ENCODE measurements at places on chromosomes 5 and 9.
A peak's percentile ranks its signal among the peaks of the same experiment; 100 is the strongest.

DNA sequence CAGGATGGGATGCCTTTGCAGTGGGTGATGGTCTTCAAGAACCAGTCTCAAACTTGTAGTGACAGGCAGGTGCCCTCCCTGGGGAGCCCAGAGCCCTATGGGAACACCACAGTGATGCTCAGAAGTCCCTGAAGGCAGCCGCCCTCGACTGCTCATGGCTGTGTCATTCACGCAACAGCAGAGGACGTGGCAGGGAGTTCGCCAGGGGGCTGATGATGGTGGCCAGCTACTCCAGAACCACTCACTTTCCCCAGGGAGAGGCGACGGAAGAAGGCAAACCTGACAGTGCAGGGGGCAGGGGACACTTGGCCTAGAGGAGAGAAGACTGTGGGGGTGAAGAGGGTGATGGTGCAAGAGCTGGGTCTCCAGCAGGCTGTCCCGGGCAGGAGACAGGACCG is 4.0 kb downstream of the IL13 start:
- DNase-seq: no peak

DNA sequence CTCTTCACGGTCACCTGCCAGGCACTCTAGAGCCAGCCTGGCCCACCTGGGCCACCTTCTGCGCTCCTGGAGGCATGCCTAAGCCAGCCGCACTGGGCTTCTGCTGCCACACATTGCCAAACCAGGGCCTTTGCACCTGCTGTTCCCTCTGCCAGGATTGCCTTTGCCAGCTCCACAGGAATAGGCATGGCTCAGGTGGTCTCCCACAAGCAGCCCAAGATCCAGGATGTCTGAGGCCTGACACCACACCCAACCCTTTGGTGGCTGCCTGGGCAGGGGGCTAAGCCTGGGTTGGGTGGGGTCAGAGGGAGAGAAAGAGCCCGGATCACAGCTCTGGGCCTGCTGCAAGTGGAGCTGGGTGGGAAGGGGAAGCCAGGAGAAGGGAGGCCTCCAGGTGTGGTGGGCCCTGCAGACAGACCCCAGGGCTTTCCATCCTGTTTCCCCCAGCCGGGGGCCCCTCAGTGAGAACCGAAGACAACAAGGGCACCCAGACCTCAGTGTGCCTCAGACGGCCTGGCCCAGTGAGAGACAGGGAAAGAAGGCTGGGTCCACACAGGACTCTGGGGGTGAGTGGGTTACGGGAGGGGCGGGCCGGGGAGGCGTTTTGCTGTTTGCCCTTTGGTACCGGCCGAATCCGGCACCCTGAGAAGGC is 672 bp upstream of the SUSD3 start:
- no peak for DNase-seq

DNA sequence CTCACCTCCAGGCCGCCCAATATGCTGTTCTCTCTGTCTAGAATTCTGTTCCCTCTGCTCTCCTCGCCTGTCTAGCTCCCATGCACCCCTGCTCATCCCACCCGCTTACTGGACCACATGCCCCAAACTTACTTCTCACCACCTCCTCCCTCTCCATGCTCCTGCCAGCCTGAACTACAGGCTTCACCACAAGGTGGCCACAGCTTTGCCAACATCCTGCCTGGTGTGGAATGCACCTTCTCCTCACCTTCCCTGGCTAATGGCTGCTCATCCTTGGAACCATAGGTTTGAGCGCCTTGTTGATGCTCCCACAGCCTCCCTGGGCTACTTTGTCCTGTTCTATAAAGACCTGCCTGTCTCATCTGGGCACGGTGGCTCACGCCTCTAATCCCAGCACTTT is 9.6 kb downstream of the LAMC3 start:
- no peak for DNase-seq

- DNase-seq: no peak
Observed at GRCh38 chr5:95946451-95946850, 15.2 kb downstream of the ELL2 start.

DNA sequence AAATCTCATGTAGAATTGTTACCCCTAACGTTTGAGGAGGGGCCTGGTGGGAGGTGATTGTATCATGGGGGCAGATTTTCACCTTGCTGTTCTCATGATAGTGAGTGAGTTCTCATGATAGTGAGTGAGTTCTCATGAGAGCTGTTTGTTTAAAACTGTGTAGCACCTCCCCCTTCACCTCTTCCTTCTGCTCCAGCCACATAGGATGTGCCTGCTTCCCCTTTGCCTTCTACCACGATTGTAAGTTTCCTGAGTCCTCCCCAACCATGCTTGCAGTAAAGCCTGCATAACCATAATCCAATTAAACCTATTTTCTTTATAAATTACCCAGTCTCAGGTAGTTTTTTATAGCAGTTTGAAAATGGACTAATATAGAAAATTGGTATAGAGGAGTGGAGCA is 1783.7 kb upstream of the CDH9 start:
- no peak for DNase-seq

DNA sequence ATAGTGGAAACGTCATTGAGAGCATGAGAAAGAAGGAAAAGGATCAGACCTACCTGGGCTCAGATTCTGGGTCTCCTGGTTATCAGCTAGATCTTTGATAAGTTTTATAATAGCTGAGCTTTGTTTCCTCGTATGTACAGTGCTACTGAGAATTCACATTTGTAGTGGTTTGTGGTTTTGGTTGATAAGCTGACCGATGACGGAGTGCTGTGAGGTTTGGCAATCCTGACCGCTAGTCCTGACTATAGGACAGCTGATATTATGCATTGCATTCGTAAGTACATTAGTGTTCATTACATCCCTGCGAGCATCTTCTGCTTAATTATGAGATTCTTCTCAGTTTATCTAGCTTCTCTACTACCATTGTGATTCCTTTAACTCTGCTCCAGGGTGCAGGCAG is 190.7 kb upstream of the SLC27A6 start:
- no peak for DNase-seq

DNA sequence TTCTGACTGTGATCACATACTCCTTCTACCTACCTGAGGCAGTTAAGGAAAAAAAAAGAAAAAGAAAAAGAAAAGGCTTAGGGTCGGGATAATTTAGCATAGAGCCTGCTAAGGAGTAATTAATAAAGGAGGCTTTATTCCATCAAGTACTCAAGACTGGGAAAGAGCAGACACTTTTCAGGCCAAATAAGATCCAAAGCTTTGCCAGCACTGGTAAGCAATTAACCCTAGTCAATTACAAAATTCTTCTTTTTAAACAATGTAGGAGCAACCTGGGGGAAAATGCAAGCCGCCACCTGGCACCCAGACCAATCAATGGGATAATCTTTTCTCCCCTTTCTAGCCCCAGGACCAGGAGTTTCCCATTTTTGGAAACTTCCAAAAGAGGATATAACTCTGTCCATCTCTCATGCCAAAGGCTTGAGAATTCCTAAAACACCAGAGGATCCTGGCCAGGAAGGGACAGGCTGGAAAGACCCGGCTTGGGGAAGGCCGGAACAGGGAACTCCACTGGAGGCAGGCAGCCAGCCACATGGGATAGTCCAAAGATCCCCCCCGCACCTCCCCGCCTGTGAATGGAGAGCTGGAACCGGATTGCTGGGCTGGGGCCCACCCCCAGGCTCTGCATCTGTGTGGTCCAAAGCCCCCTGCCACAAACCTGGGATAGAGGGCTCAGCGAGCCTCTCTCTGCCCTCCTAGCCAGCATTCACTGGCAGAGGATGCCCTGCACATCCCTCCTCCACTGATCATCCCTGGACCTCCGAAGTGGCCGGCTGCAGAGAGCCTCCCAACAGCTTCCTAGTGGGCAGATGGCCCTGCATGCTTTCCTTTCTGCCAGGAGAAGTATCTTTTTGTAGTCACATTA is 117.8 kb downstream of the ZNF354C start:
- no peak for DNase-seq

GRCh38 chr9:130042885-130043653 is at the start of gene FNBP1:
Gene FNBP1, minus strand, starts transcription at chr9:130043189. Its CDS starts 214 bp downstream, at chr9:130042975.
- peak; percentile 91 for DNase-seq

GRCh38 chr5:62717301-62717933 is 138.8 kb downstream of the LRRC70 start:
- DNase-seq: no peak

- DNase-seq: peak; percentile 69
Observed at GRCh38 chr5:141898448-141899049, 20.3 kb upstream of the PCDH1 start.

- DNase-seq: no peak
Observed at GRCh38 chr5:94941122-94941755, 322.8 kb downstream of the SLF1 start.

DNA sequence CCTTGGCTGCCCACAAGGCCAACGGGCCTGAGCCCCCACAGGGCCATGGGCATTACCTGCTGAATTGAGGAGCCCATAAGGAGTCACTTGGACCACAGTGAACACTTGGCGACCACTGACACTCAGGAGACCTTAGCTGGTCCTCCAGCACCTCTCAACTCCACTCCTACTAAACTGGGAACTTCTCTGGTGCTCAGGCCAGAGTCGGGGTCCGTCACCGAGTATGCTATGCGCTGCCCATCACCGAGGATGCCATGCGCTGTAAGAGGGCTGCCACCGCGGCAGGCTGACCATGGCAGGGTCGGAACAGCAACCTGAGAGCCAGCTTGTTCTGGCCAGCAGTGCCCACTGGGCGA is 600 bp upstream of the SQSTM1 start:
- no peak for DNase-seq

DNA sequence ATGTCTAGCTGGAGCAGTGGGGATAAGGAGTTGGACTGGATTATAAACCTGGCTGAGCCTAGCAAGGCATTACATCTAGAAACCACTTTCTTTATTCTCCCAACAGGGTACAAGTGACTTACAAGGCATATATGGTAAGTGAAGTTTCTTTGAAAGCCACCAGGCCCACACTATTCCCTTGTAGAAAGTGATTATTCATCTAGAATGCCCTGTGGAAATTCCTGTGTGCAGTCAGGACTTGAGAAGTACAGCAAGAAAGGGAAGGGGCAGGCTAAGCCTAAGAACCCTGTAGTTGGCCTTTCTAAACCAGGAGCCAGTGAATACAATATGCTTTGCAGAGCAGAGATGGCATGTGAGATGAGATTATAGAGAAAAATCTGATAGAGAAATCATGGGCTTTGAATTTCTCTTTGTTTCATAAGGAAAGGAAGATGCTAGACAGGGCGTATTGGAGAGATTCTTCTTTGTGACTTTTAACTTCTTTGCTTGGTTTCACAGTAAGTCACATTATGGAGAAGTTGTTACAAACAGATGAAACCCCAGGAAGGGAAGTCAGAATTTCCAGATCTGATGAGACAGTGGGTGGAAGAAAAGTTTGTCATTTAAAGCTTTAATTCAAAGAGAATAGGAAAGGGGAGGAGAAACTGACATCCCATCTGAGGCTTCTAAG is 321.7 kb downstream of the NDUFS4 start:
- peak; percentile 79 for DNase-seq

DNA sequence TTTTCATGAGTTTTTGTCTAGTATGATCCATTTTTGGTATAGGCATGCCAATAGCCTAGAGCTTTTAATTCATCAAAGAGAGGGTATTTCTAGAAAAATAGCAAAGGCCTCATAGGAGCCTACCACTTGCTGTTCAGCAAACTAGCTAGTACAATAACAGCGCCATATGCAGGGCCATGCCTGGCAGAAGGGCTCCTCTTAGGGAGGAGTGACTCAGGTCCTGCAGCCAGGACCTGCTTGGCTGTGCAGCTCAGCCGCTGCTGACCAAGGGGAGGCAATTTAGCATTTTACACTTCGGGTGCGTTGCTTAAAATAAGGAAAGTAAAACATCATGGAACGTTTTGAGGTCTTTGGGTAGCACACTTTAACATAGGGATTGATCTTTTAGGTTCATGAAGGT is 100.6 kb downstream of the TRIO start:
- DNase-seq: no peak

DNA sequence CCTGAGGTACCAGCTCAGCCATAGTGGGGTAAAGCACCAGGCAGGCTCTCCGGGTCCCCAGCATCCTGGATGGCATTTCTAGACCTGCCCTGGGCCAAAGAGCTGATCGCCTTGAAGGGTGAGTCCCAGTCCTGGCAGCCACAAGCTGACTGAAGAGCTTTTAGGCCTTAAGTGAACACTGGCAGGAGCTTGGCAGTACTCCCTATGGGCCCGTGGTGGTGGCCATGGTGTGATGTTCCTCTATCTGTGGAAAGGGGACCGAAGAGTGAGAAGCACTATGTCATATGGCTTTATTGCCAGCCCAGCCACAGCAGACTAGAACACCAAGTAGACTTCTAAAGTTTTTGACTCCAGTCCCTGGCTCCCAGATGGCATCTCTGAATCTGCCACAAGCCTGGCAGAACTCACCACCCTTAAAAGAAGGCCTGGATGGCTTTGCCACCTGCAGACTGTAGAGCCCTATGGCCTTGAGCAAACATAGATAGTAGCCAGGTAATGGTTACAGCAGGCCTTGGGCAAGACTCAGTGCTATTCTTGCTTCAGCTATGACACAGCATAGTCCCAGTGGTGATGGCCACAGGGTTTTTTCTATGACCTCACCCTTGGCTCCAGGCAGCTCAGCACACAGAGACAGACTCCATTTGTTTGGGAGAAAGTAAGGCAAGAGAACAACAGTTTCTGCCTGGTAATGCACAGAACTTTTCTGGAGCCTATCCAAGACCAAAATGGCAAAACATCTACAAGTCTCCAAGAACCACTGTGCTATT is 801.5 kb upstream of the DMAC1 start:
- no peak for DNase-seq

GRCh38 chr5:146059460-146060220 is 45.7 kb downstream of the PLAC8L1 start:
- DNase-seq: no peak

DNA sequence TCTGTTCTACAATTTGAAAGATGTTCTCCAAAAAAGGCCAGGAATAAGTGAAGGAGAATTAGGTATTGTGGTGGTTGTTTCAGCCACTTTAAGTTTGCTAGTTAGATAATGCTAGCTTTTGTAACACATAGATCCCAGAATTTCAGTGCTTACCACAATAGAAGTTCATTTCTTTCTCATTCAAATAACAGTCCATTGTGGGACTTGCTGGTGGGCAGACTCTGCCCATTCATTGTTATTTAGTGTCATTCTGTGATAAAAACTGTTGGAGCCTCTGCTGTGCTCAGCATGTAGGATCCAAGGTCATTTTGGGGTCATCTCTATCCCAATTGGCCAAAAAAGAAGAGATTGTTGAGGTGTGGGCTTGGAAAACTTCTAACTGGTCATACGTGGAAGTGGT is 106.8 kb downstream of the CCDC192 start:
- no peak for DNase-seq

DNA sequence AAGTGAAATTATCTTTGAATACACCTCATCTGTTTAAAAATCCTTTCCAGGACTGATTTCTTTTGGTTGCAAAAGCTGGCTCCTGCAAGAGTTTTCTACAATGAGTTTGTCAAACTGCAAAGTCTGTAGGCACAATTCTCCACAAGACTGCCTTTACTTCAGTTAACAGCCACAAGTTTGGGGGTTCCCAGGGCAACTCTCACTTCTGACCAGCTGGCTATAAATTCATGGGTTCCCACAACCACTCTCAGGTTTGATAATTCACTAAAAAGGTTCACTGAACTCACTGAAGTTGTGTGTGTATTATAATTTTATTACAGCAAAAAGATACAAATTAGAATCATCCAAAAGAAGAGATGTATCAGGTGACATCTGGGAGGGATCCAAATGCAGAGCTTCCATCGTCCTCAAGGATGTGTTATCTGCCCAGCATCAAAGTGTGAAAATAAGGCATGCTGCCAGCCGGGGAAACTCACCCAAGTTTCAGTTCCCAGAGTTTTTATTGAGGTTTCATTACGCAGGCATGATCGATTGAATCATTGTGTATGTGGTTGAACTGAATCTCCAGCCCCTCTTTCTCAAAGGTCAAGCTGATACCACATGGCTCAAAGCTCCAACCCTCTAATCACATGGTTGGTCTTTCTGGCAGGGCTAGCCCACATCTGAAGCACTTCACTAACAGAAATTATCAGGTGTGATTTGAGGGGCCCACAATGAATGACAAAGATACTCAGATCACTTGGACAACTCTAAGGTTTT is 19.0 kb upstream of the PSIP1 start:
- no peak for DNase-seq
